ENCODE measurements at places on chromosomes 5 and 9. TPM values are rescaled to one million over a fixed set of nuclear protein-coding genes. Genes with fewer than 3 reads are reported as not detected.

PCDHA11 gene
- total RNA-seq: not detected

LURAP1L gene
- 1.9 TPM for total RNA-seq

DNA sequence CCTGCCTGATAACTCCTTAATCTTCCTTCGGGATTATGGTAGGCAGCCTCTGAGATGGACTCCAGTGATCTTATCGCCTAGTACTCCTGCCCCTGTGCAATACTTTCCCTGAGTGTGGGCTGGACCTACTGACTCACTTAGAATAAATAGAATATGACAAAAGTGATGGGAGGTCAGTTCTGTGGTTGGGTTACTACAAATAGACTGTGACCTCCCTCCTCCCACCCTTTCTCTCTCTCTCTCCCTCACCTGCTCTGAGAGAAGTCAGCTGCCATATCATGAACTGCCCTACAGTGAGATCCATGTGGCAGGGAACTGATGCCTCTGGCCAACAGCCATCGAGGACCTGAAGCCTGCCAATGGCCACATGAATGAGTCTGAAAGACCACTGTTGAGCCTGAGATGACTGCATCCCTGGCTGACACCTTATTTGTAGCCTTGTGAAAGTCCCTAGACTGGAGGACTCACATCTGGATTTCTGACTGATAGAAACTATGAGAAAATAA lies 31.7 kb downstream of the NRG2 start:
- no peak for DNase-seq

PCDHB8 gene
- 2.2 TPM for total RNA-seq

DNA sequence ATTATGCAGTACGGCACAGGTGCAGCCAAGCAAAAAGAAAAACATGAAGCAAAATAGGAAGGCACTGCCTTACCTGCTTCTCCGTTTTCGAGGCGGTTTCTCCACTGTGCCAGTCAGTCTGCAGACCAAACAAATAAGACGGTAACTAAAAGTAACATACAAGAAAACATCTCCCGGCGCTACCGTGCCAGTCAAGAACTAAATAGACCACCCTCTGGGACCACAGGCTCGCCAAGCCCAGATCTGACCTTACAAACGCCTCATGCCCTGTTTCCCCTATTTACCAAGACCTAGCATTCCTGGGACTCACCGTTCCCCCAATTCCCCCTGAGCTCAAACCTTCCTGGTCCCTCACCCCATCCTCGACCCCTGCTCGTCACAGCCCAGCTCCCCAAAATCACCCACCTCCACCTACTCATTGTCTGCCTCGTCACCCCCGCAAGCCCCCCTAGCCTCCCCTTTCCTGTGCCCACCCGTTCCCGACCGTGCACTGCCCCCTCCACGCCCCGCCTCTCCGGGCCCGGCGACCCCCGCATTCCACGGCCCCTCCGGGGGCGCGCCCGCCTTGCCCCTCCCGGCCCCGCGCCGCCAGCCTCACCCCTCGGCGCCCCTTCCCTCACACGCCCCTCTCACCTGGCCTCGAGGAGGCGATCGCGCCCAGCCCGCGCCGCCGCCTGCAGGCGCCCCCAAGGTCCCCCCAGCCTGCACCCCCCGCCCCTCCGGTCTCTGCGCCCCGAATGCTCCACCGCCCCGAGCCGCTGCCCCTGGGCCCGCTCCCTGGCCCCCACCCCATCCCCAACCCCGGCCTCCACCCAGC lies 560 bp downstream of the SCAI start:
- no peak for DNase-seq

GRCh38 chr5:171825051-171825450 lies 39.4 kb downstream of the SMIM23 start:
- no peak for DNase-seq

PCDHA12 gene
- total RNA-seq: not detected

AMBP gene
- total RNA-seq: not detected

SOWAHA gene
- 0.27 TPM for total RNA-seq

- DNase-seq: no peak
These were observed 58.4 kb upstream of the FOXE1 start for GRCh38 chr9:97794666-97795065.

GRCh38 chr5:403995-404394 lies 39.0 kb upstream of the EXOC3 start:
- DNase-seq: no peak

DNA sequence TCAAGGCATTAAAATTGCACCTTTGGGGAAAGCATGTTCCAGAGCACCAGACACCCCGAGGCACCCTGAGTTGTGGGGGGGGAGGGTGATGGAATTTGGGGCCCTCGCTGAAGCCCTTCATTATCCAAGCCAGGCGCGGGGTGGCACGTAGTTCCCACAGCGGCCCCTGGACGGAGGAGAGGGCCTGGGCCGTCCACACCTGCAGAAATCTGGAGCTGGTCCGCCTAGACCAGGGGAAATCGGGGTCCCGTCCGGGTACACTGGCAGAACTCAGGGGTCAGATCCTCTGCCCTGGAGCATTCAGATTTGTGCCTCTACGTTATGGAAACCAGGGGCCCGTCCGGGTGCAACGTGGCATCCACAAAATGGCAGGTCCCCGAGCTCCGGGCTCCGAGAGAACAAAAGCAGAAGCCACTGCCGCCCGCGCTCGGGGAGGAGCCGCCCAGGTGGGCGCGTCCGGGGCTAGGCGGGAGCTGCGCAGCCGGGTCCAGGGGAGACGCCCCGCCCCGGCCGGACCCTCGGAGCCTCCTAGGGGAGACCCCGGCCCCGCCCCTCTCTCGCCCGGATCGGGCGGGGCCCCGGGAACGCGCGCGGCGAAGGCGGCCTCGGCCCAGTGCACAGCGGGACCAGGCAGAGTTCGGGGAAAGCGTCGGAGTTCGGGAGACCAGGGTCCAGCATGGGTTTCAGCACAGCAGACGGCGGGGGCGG lies at the start of gene PLEKHG4B:
Gene PLEKHG4B (plus strand): TSS at position 613 of the 708 bp plus-strand sequence. CDS start 64 bp downstream, at position 677.
- no peak for DNase-seq

DNA sequence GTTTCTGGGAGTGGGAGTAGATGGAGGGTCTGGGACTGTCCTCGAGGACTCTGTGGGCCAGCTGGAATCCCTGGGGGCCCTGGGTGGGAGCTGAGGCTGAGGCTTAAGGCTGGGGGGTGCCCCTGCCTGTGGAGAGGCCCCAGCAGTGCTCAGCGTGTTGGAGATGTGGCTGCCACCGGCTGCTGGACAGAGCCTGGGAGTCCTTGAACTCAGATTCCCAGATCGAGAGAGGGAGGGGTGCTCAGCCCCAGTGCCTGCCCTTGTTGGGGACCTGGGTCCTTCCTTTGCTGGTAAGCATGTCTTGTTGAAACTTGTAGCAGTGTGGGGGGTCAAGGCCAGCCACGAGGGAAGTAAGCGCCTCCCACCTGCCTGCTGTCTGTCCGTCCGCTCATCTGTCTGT lies 10.7 kb downstream of the RXRA start:
- no peak for DNase-seq

DNA sequence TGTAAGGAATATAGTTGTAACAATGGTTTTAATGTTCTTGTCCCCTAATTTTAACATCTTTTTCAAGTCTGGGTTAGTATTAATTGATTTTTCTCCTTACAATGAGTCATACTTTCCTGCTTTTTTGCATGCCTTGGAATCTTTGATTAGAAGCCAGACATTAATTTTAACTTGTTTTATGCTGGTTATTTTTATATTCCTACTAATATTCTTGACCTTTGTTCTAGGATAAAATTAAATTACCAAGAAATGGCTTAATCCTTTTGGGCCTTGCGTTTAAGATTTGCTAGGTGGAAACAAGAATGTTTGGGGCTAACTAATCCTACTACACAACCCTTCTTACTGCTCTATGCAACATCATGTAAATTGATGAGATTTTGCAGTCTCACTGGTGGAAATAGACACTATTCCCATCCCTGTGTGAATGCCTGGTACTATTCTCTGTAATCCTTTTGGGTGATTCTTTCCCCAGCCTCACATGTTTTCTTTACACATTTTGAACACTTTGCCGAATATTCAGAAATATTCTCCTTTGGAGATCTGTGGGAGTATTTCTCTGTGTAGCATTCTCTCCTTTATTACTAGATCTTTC lies 47.2 kb downstream of the ZCCHC7 start:
- DNase-seq: no peak

PCDHB10 gene
- 0.84 TPM for total RNA-seq

DNA sequence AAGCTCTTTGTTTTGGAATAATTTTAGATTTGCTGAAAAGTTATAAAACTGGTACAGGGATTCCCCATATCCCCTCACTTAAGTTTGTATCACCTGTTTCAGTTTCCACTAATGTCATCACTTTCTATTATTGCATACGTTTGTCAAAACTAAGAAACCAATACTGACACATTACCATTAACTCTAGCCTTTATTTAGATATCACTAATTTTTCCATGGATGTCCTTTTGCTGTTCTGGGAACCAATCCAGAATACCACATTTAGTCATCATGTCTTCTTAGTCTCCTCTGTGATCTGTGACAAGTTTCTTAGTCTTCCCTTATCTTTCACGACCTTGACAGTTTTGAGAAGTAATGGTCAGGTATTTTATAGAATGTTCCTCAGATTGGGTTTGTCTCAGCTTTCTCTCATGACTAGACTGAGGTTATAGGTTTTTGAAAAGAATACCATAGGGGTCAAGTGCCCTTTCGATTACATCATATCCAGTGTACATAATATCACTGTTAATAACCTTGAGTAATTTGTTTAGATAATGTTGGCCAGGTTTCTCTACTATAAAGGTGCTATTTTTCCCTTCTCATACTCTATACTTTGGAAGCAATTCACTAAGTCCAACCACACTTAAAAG lies 51.9 kb upstream of the NMUR2 start:
- no peak for DNase-seq

- DNase-seq: no peak
These were observed 100.0 kb upstream of the ACTBL2 start for GRCh38 chr5:57582578-57583070.

GRCh38 chr5:148750614-148751013 lies 75.8 kb upstream of the ADRB2 start:
- no peak for DNase-seq

DNA sequence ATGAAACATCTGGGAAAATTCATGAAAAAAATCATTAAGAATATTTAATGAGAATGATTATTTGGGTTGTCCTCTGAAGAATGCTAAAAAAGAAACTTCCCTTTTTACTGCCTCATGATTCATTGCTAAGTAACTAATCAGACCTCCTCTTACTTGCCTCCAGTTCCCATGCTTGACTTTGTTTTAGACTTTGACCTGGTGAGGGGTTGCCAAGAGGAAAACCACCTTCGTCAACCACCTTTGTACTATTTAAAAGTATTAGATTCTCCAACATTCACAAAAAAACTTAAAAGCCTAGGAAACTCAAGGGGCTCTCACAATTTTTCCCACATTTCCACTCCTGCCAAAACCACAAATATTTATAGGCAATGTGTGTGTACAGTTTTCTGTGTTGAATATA lies 115.2 kb upstream of the ST8SIA4 start:
- DNase-seq: no peak

DNA sequence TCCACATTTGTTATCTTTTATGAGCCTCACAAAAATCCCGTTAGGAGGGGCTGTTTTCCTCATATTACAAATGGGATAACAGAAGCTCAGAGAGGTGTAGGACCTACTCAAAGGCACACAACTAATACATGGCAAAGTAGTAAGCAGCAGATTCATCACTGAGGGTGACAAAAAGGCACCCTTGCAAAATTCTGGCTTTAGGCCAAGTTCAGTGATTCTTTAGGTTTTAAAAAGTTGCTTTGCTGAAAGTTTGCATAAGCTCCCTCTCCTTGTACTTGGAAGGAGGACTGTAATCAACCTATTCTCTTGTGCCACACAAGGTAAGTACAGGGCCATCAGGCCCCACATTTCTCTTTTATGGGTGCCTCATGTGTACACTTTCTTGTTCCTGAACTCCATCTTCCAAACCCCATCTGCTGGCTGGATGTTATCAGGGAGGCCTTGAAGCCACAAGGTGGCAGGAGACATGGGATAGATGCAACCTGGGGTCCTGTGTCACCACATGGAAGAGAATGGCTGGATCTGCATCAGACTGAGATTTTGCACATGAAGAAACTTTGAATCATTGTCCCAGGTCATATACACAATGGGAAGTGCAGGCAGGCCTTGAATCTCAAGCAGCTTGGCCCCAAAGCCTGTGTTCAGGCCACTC lies 311.6 kb downstream of the MSX2 start:
- no peak for DNase-seq

SPINK5 gene
- total RNA-seq: 1.1 TPM

ZNF189 gene
- total RNA-seq: 15.2 TPM

- DNase-seq: no peak
These were observed 303.2 kb downstream of the ACTL7B start for GRCh38 chr9:108552459-108553040.

HAVCR1 gene
- not detected for total RNA-seq

DNA sequence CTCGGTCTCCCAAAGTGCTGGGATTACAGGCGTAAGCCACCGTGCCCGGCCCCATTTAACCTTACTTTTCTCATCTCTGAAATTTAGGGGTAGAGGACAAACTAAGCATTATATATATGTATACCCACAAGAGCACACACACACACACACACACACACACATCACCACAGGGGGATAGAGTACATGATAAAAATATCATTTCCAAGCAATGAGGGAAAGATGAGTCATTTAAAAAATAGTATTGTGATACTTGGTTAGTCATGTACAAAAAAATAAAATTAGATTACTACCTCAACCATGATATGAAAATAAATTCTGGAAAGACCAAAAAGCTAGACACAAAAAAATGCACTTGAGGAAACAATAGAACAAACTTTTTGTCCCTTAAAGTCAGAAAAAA lies 67.2 kb downstream of the CDH18 start:
- DNase-seq: no peak

DNA sequence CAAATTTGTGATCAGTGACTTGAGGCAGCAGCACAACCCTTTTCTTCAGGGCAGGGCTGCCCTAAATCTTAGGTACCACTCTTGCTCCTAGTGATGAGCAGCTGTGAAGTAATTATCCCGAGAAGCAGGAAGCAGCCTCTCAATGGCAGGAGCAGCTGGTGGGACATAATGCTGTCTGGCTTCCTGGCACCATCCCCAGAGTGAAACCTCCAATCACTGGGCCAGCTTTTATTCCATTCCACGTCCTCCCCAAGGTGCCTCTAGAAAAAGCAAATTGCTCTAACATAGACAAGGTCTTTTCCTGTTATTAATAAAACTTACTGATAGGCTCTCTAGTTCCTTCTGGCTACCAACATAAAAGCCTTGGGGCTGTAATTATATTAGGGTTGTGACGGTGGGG lies 154.0 kb downstream of the FRMD3 start:
- DNase-seq: no peak
